Stimulated activated CD4-positive, alpha-beta T cell treated with anti-CD3 and anti-CD28 coated beads, Interleukin-1b, Interleukin-23, amount 100 ng/mL, for 1 hour (primary cell): ENCODE measurements at places on chromosomes 16 and 17.

DNA sequence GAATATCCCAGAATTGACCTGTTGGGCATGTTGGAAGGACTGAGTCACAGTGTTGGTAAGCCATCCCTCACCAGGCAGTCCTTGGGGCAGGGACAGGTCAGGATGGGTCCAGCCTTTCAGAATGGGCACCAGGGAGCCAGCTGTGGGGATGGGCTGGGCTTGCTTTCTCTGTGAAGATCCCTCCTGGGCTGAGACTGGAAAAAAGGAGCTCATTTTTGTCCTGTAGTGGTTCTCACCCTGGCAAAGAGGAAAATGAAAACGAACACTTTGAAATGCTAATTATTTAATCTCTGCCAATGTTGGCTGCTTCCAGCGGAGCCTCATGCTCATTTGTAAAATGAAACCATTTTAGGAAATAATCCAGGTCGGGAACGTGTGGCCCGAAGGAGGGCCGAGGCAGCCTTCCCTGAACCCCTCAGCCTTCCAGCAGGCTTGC lies 237.5 kb upstream of the SALL1 start:
- no peak for DNase-seq

GRCh38 chr16:66972983-66973382 lies 11.9 kb downstream of the CES3 start:
- no peak for DNase-seq

DNA sequence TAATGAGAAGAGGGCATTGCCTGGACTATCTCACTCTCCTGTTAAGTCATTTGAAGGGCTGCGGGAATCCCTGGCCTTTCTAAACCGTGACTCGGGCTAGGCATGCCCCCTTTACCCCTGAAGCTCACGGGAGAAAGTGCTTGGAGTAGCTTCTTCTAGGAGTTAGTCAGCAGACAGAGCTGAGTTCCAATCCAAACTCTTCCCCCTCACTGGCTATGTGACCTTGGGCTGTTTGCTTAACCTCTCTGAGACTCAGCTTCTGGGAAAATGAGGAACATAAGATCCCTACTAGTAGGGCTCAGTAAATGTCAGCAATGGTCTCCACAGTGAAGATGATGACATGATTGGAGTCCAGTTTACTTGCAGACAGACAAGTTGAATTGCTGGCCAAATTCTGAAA lies 5.7 kb upstream of the B9D1 start:
- DNase-seq, result no peak

GRCh38 chr17:1918346-1919162 lies 88.7 kb downstream of the RPA1 start:
- no peak for DNase-seq

- DNase-seq, result no peak
Observed at GRCh38 chr16:10362077-10362863, 23.6 kb upstream of the ATF7IP2 start.

- no peak for DNase-seq
Observed at GRCh38 chr17:70298929-70299531, 129.7 kb downstream of the KCNJ2 start.

- no peak for DNase-seq
Observed at GRCh38 chr16:86653285-86654006, 75.1 kb downstream of the FOXL1 start.

DNA sequence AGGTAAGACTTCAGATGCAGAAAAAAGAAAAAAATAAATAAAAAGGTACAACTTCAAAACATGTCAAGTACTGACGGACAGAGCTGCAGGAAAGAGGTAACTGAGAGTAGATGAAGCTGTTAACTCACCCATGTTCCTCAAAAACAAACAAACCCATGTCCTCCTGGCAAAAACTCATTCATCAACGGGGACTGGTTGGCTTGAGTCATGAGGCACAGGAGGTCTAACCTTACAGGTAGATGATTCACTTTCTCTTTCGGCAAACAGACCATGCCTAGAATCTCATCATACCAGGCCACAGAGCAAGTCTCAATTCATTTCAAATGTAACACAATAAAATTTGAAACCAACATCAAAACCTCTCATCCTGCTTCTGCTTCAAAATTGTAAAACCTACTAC lies 12.3 kb upstream of the FASN start:
- DNase-seq, result no peak

- no peak for DNase-seq
Observed at GRCh38 chr16:89038221-89038721, 55.4 kb upstream of the ACSF3 start.

DNA sequence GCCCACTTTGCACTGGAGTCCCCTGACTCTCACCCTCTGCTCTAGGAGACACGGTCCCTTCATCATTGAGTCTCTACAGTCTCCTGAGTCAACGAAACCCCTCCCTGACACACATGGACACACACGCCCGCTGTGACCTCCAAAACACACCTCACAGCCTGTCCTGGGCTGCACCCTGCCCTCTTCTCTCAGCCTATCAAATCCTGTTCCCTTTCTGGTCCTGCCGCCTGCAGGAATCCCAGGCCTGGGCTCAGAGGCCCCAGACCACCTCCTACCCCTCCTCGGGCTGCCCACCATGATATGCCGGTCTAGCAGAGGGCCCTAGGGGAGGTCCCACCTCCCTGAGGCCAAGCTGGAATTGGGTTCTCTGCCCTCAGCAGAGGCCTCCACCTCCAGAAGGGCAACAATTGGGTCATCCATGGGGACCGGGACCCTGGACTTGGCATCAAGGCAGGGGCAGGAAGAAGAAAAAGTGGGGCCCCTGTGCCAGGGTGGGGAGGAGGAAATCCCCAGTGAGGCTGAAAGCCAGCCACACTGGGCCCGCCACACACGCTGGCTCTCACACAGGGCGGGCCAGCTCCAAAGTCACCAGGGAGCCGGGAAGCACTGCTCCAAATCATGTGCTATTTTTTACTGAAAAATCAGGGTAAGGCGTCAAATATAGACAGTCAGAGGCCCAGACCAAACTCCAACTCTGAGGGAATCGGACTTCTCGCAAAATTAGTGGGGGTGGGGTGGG lies 3.4 kb downstream of the PPP1R9B start:
- no peak for DNase-seq

- no peak for DNase-seq
Observed at GRCh38 chr17:72870367-72870985, 222.0 kb downstream of the SLC39A11 start.

DNA sequence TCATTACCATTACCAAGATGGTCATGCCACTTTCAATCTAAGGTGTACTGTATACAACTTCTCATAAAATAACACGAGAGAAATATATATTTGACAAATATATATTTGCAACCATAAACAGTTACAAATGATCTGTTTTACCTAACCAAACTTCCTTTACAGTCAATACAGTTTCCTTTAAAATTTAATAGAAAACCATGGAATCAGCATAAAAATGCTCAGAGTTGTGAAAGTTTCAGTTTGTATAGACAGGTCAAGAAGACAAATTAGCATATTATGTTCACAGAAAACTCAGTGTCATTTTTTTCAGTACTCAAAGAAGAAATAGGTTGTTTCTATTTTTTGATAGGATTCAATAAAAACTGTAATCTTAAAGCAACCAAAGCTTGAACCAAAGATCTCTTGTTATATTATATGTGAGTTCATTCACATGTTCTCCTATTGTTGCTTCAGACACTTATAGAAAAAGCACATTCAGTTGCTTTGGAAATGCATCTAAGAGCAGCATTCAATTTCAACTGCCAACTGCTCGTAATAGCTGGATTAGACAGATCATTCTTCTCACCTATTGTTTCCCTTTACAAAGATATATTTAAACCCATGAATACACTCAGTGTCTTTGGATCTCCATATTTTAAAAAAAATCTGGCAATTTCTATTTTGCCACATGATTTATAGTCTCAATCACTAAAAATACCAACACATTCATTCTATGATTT lies 15.1 kb downstream of the SSH2 start:
- no peak for DNase-seq

- DNase-seq, result no peak
Observed at GRCh38 chr17:59505610-59506276, 59.7 kb upstream of the DHX40 start.

DNA sequence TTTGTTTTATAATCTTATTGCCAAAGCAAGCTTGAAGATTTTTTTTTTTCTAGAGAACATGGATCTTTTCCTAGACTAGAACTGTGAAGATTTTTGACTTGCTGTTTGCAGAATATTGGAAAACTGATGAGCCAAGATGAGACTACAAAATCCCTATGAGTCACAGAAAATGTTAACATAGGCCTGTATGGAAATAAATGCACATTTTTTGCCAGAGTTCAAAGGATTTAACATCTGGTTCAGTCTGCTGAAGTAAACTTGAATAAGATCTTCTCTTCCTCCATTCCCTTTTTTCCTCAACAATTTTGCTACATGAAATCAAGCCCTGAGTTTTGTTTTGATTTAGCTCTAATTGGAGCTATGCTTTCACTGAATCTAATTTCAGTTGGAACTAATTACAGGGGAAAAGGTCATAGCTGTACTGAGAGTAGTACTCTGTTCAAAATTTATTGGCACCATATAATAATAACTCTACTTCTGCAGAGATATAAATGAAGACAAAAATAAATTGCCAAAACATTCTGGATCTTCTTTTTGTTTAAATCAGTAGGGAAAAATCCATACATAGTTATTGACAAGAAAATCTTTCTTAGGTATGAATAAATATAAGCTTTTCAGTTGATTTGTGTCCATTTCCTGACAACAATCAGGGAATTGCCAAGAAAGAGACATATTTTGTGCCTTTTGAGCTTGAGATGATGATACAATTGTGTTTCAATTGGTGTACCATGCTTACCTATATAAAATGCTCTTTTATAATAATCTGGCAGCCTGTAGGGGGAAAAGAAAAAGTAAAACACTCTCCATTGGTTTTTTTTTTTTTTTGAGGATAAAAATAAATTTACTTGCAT lies 387.5 kb upstream of the GOT2 start:
- DNase-seq, result no peak

- DNase-seq, result no peak
Observed at GRCh38 chr16:70749006-70749678, 51.8 kb downstream of the VAC14 start.

- DNase-seq, result no peak
Observed at GRCh38 chr17:11273596-11273995, 32.6 kb downstream of the SHISA6 start.

GRCh38 chr17:41480136-41480535 lies 815 bp downstream of the KRT35 start:
- no peak for DNase-seq

- DNase-seq, result no peak
Observed at GRCh38 chr16:11087691-11088073, 143.3 kb downstream of the CLEC16A start.

DNA sequence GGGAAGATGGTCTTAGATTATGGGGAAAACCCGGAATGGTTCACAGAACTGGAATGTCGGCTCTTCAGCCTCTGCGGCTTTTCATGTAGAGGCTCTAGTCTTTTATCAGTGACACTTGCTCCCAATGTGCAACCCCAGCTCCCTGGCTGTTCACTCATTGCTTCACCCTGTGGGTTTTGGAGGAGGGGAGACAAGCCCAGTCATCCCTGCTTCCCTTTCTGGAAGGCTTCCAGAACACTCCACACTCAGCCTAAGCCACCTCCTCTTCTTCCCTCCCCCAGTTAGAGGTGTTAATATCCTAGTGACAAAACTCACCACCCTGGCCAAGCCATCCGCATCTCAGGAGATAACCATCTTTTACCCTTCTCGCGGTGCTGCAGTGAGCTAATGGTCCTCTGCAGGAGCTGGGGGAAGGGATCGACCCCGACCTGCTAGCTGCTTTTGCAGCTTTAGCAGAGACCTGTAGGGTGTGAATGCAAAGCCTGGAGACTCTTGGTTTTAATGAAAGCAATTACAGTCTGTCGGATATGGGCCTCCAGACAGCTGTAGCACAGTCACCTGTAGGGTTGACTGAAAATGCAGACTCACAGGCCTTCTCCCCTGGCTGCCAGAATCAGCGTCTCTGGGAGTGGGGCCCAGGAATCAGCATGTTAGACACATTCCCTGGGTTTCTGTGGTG lies 24.3 kb upstream of the LASP1NB start:
- no peak for DNase-seq
